ENCODE measurements at places on chromosomes 3 and 15.
A peak's percentile ranks its signal among the peaks of the same experiment; 100 is the strongest.

- no peak for DNase-seq
Observed at GRCh38 chr3:8847317-8847716, 77.9 kb upstream of the OXTR start.

- peak; percentile 22 for DNase-seq
Observed at GRCh38 chr15:74540161-74540760, 759 bp upstream of the ARID3B start.

DNA sequence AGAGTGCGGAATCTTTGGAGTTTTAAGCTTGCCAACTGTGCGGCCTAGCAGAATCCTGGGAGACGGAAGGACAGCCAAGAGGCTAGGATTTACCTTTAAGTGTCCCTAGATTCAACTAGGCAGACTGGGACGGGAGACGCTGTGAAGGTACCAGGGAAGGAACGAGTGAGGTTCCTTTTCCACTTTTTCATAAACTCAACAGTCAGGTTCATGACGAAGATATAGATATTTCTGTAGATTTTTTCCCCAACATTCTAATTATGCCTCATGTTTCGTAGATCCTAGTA lies 564 bp upstream of the GABPB1 start:
- no peak for DNase-seq

DNA sequence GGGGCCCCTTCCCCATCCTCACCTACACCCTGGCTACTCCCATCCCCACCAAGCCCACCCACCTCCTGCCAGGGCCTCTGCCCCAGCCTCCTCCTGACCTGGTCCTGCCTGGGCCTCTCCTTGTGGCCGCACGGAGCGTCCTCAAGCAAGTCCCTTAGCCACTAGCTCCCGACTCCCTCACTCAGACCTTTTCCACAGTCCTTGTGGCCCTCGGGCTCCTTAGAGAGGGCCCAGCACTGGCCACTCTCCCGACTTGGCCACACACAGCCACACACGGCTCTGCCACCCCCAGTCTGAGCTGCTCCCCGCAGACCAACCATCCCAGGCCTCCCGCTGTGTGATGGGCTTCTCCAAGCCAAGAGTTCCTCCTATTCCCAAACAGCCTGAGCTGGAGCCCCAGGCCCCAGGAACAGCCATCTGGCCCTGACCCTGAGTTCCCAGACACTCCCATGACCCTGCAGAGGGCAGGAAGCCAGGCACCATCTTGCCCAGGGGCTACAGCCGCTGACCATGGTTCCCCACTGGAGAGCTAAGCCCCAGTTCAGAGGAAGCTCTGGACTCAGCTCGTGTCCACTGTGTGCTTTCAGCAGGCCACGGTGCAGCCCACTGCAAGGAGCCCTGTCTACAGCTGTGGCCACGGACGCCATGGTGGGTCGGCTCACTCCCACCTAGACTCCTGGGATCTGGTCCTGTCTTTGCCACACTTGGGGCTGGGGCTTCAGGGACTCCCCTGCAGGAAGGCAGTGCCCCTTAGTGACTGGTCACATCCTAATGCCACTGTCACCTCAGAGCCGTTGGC lies 7.0 kb upstream of the RAB43 start:
- no peak for DNase-seq

GRCh38 chr3:44047796-44048195 lies 193.9 kb upstream of the TOPAZ1 start:
- DNase-seq: no peak

GRCh38 chr3:111605018-111605417 lies 9.9 kb upstream of the ZBED2 start:
- DNase-seq: no peak

DNA sequence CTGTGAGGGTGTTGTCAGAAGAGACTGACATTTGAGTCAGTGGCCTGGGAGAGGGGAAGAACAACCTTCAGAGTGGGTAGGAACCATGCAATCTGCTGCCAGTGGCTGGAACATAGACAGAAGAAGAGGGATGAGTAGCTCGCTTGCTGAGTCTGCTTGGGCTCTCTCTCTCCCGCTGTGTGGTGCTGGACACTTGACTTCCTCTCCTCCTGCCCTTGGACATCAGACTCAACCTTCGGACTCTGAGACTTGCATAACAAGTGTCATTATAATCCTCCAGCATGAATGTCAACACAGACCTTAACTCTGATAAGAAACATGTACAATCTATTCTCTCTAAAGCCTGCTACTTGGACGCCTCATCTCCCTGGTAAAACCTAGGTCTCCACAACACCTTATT lies 5.9 kb upstream of the NMD3 start:
- no peak for DNase-seq

DNA sequence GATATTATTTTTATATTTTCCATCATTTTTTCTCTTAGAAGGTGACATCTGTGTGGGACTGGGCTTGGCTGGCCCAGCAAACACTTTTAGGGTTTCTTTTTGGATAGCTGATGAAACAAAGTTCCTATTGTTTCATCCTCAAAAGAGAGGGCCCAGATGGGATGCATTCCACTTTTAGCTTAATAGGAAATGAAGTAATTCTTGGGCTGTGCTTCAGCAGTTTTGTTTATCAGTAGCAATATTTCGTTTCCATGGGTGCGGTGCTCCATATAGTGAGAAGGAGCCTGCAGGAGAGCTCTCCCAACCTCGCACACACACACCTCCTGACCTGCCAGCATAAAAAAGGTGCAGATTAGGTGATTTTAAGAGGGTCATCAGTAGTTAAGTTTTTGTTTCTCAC lies 147.5 kb downstream of the AKAP13 start:
- DNase-seq: peak; percentile 28

GRCh38 chr15:96629511-96629910 lies 299.0 kb downstream of the NR2F2 start:
- peak; percentile 6 for DNase-seq

GRCh38 chr15:77282333-77282732 lies 137.6 kb downstream of the PEAK1 start:
- no peak for DNase-seq

DNA sequence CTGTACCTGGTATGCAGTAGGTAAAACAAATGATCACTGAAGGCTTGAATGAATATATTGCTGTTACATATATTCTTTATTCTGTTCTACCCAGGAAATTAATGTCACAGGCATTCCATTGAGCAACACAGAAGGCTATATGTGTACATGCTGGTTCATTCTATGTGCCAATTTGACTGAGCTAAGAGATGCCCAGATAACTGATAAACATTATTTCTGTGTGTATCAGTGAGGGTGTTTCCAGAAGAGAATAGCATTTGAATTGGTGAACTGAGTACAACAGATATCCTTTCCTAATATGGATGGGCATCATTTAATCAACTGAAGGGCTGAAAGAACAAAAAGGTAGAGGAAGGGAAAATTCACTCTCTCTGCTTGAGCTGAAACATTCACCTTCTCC lies 886.8 kb downstream of the FHIT start:
- no peak for DNase-seq

- no peak for DNase-seq
Observed at GRCh38 chr3:43183456-43183855, 77.6 kb upstream of the POMGNT2 start.

- DNase-seq: peak; percentile 62
Observed at GRCh38 chr3:79521221-79521848, 246.5 kb downstream of the ROBO1 start.

GRCh38 chr3:52403955-52404354 lies 40.9 kb downstream of the SEMA3G start:
- DNase-seq: no peak

- no peak for DNase-seq
Observed at GRCh38 chr3:15380980-15381890, 46.1 kb downstream of the METTL6 start.

- DNase-seq: no peak
Observed at GRCh38 chr3:22982981-22983587, 220.0 kb upstream of the UBE2E2 start.

GRCh38 chr3:66362541-66362941 lies 138.3 kb downstream of the LRIG1 start:
- DNase-seq: no peak

GRCh38 chr3:65848024-65848423 lies 190.7 kb downstream of the MAGI1 start:
- no peak for DNase-seq

- DNase-seq: no peak
Observed at GRCh38 chr3:129632977-129633376, 26.5 kb upstream of the PLXND1 start.

GRCh38 chr3:144063306-144063705 lies 91.7 kb downstream of the DIPK2A start:
- no peak for DNase-seq

DNA sequence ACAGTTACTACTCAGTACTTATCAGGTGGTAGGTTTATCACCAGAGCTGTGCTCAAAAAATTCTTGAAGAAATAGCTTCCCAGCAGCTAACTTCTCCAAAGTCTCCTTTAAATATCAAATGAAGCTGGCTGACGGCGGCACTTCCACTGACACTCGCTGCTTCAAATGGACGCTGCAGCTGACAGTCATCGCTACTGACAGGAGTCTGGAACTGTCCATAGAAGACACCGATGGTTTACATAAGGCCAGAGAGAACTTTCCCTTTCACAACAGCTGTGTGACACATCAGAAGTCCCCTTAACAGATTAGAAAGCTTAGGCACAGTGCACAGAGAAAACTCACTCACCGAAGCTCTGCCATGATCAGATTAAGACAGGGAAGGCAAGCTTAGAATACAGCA lies 270.2 kb downstream of the SHOX2 start:
- DNase-seq: no peak

DNA sequence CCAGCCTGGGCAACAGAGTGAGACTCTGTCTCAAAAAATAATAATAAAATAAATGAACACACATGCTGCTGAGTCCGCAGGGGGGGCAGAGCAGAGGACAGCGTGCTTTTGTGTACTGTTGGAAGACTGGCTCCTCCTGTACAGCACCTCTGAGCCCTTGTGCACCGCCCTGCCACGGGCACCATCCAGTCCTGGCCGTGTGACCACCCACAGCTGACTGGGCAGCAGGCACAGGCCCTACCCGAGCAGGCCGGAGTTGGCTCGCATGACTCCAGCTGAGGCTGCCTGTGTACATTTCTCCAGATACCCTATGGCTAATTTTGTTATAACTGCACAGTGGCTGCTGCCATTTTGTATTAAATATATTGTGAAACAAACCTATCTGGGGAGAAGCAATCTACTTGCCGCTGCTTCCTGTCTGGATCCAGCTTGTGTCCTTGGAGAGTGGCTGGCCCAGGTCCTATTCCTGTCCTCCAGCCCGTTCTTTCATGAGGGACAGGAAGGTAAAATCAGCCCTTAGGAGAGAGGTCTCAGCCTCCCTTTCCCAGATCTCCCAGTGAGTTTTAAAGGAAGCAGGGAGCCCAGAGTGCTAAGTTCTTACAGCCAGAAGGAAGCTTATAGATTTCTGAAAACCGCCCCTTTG lies 14.6 kb downstream of the IVD start:
- no peak for DNase-seq

GRCh38 chr15:91055548-91056331 lies 33.3 kb upstream of the VPS33B start:
- DNase-seq: peak; percentile 73

DNA sequence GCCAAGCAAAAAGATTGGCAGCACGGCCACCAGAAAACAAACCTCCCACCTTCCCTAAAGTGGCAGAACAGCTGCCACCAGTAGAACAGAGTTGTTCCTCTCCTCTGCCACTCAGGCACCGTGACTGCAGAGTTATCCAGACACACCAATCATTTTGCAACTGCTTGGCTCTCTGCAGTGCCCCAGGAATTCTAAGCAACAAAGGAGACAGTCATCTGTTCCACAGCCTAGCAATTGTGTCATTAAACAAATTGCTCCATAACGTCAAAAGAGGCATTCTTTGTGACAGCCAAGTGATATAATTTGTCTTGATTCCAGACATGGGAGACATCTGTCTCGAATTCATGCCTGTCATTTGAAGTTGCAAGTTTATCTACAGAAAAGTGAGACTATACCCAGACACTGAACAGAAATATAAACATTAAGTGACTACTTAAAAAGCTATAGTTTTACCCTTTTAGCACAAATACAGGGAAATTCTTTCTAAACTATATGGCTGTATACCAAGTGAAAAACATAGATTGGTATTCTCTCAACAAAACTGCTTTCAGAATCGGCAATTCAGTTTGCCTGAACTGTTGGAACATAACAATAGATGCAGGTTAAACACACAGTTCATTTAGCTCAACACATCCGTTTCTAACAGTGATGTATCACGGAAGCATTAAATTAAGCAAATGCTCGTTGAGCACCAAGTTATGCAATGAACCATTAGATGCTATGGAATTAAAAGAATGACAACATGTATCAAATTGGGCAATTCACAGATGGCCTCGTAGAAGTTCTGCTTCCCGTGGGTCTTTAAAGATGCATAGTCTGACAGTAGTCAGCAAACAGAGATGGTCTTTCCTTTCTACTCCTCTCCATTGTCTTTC lies 281.3 kb downstream of the FGF12 start:
- no peak for DNase-seq

DNA sequence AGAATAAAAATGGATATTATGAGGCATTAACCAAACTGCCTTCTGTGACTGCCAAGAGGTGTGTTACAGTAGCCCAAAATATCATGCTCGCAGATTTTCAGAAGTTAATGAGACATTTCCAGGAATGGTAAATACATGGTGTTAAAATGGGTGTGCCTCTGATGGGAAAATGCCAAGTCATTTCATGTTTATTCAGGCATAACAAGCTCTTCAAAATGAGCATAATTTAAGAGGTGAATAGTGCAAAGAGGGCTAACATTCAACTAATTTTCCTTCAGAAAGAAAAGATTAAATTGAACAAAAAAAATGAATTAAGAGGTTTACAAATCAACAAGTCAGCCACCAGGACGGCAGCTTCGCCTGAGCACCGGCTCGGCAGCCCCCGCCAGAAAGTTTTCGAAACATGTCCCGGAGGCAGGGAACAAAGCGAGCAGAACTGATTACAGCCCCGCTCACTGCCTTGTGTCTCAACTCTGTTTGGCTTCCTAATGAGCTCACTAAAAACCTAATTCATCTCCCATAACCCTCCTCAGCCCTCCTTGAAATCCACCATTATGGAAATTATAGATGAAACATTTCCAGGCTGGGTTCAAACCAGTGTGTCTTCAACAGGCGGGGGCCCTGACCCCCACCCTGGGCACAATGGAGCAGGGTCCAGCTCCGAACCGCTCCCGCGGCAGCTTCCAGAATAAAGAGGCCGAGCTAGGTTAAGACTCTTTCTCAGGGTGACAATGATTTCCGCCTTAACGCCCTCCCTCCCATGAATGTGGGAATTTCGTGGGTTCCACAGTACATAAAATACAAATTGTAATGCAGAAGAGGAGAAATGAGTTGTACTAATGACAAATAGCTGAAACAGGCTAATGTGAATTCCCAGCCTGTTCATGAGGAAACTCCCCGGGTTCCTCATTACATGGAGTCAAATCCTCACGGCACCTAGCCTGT lies 43.9 kb downstream of the MEIS2 start:
- peak; percentile 36 for DNase-seq

GRCh38 chr3:194076475-194076874 lies 59.5 kb upstream of the HES1 start:
- DNase-seq: no peak

DNA sequence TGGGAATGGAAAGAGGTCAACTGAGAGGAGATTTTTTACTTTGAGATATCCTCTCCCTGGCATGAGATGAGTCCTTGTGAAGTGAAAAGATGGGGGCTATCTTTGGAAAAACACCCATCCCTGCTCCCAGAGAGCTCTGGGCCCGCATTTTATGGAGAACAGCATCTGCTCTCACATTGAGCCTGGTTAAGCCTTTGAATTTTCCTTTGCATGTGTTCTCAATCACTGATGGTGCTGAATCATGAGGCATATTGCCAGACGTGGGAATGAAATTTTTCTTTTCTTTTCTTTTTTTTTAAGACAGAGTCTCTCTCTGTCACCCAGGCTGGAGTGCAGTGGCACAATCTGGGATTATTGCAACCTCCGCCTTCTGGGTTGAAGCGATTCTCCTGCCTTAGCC lies 24.4 kb downstream of the TMEM45A start:
- DNase-seq: no peak

- DNase-seq: no peak
Observed at GRCh38 chr15:69491038-69491505, 38.5 kb downstream of the RPLP1 start.
